ENCODE measurements at places on chromosomes 3 and 15.

- DNase-seq = peak; percentile 29
Measured at GRCh38 chr15:60426870-60427508, 29.2 kb upstream of the ANXA2 start.

DNA sequence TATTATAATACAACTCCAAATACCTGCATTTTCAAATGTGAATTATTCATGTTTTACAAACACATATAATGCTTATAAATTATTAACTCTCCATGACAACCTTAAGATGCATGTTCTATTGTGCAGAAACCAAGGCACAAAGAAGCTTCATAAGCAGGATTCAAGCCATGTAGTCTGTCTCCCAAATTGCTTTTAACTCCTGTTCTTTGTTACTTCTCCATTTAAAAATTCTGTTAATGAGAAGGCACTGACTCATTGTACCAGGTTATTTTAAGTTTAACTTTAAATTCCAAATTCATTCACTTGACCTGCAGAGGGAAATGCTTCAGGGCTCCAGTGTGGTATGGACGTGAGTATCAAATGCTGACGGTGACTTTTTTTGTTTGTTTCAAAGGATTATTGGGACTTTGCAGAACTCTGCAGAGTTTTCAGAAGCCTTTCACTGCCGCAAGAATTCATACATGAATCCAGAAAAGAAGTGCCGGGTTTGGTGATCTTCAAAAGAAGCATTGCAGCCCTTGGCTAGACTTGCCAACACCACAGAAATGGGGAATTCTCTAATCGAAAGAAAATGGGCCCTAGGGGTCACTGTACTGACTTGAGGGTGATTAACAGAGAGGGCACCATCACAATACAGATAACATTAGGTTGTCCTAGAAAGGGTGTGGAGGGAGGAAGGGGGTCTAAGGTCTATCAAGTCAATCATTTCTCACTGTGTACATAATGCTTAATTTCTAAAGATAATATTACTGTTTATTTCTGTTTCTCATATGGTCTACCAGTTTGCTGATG lies 100.0 kb downstream of the MME start:
- no peak for DNase-seq

GRCh38 chr15:34279368-34279767 lies 54.6 kb downstream of the EMC4 start:
- no peak for DNase-seq

DNA sequence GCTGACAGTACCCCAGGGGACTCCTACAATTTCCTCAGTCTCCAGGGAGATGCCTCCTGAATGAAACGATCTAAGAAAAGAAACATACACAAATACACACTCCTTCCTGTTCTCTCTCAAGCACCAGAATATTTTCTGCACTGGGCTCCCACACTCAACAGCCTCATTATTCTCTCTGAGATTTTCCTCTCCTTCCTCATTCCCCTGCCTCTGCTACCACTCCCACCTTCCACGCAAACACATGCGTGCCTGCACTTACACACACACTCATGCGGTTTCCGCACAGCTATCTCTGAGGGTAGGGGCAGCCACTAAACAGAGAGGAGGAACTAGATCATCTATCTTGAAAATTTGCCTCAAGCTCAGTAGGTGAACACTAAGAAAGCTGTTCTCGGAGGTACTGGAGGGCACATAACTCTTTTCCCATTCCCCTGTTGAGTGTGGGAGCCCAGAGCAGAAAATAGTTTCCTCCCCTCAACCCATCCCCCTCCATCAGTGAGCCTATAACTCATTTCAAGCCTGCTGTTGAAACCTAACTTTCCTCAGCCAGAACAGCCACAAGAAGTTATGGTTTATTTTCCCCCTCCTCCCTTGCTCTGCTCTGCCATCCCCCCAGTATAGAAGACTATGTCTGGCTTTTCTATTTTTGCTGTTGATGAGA lies 30.5 kb upstream of the TIPARP start:
- DNase-seq = no peak

DNA sequence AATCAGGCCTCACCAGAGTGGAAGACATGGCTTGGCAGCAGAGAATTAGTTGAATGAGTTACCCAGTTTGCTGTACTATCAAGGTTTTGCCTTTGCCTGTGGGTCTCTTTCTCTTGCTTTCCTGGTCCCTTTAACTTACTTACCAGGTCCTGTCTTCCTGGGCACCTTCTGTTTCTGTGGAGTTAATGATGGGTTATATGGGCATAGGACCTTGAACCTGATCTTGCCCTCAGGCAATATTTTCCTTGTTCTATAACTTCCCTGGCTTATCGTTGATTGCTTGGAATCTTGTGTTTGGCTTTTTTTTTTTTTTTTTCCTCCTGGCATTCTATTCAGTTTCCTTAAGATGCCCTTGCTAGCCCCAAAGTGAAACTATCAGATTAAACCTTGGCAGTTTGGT lies 106.8 kb downstream of the HHLA2 start:
- DNase-seq = no peak

- no peak for DNase-seq
Measured at GRCh38 chr3:125160606-125161371, 51.8 kb downstream of the SLC12A8 start.

GRCh38 chr15:67127331-67127664 lies 61.9 kb downstream of the SMAD3 start:
- DNase-seq = peak; percentile 73

DNA sequence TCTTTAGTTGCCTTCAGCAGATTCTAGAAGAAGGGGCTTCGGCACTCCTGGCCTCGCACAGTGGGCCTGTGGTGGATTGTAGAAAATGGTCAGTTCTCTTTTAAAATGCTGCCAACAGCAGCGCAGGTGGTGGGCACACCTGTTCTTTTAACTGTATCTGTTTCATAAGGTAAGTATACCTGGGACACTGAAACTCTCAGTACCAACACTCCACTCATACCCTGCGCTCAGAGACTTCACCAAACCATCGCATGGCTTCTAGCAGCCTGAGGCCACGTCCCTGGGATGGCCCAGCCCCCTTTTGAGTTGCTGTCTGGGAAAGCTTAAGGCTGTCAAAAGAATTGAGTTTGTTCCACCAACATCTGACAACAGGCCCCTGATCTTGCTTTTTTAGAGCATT lies 56.7 kb upstream of the MCF2L2 start:
- no peak for DNase-seq

DNA sequence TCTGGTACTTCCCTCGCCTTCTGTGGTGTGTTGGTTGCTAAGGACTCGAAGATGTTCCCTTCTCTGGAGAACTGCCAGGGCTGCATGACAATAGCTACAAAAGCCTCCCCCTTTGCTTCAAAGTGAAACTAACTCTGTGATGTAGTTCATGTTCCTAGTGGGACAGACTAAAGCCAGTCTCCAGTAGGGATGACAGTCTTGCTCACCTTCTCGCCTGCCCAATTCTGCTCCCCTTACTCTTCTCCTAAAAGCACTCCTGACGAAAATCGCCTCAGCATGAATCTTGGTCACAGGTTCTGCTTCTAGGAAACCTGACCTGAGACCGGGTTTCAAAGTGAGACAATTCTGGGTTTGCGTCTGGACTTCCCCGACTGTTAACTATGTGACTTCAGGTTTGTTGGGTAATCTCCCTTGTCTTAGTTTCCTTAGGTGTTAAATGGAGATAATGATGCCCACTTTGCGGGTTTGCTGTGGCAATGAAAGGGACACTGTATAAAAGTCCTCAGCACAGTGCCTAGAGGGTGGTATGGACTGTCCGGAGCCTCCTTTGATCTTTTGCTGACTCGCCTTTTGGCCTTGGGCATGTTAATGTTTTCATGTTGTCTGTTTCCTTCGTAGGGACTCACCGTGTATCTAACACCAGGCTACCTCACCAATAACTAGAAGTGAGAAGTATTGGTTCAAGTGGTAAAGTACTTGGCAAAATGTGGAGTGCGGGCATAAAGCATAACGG lies 24.9 kb upstream of the THRB start:
- DNase-seq = peak; percentile 4

- DNase-seq = no peak
Measured at GRCh38 chr3:52514576-52514975, 19.1 kb downstream of the NT5DC2 start.

DNA sequence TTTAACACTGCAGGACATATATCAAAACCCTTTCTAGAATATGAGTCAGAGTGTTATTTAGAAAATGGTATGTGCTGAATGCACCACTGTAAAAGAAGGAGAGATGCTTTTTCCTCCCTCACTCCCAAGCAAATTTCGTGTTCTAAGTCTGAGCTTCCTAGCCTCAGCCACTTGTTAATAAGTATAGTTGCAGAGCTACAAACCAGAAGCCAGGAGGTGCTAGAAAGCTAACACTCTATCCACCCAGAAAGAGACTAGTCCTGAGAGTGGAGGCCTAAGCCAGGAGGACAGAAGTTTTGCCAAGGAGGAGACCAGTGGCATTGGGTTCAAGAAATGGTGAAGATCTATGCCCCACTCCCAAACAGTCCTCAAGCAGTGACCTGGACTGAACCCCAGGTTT lies 40.5 kb upstream of the GYG1 start:
- DNase-seq = no peak

- peak; percentile 80 for DNase-seq
Measured at GRCh38 chr15:48966595-48967301, 3.0 kb upstream of the SHC4 start.

- DNase-seq = no peak
Measured at GRCh38 chr15:64843991-64844390, 2.3 kb downstream of the PLEKHO2 start.
